ENCODE measurements at places on chromosomes 3 and 15.

DNA sequence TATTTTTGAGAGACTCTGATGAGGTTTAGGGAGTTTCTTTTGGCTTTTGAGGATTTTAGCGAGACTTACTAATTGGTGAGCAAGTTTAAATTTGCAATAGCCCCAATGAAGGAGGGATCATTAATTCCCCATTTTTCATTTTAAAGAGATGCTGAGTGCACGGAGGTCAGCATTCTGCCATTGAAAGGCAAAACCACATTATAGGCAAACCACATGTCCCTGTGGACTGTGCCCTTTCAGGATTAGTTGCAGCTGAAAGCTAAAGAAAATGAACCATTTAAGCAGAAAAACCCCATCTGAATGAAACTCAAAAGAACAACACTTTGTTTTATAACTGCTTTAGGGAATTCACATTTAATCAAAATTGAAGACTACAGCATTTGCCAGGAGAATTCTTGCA is 246.5 kb downstream of the PDZRN3 start:
- DNase-seq: no peak

GRCh38 chr15:80743189-80743833 is 35.9 kb upstream of the CEMIP start:
- no peak for DNase-seq

DNA sequence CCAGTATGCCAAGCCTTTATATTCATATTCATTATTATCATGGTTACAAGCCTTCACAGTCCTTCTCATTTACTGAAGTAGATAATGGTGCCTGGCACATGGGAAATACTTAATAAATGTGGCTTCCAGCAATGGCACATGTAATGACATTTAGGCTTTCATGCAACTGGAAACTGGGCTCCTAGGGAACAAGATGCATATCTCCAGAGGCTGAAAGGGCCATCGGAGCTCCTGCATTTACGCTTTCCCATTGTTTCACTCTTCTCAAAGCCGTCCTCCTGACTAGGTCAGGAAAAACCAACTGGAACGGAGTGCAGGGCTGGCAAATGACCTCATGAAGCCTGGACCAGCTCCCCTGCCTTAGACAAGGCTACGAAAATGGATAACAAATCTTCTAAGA is 474.9 kb downstream of the MAGI1 start:
- no peak for DNase-seq

DNA sequence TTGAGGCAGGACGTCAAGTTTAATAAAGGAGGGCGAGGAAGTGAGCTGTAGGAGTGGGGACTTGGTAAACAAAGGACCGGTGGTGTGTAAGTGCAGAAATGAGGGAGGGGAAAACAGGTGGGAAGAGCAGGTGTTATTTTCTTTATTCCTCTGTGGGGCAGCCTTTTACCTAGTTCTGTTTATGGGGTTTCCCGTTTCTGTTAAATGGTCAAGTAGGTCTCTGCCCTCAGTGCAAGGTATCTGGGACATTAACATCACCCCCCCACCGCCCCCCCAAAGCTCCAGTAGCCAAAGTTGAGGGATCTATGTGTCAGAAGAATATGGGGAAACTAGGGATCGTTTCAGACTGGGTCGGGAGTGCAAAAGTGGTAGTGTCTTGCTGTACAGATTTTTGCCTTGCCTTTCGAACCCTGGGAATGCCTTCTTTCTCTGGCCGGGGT is 893 bp downstream of the MGA start:
- no peak for DNase-seq

- peak; percentile 34 for DNase-seq
These were observed 8.0 kb downstream of the LOXL1 start for GRCh38 chr15:73934281-73934680.

- DNase-seq: no peak
These were observed 4.7 kb downstream of the NFKBIZ start for GRCh38 chr3:101853982-101854381.
